ENCODE measurements at places on chromosomes 6 and 20. TPM values are rescaled to one million over a fixed set of nuclear protein-coding genes. Genes with fewer than 3 reads are reported as not detected.

The VSTM2L gene
- 10.5 TPM for total RNA-seq

The PTPRK gene
- 17.7 TPM for total RNA-seq

The BNIP5 gene
- not detected for total RNA-seq

The ISM1 gene
- total RNA-seq, result 0.43 TPM

The CLDN20 gene
- total RNA-seq, result not detected

The SLC22A3 gene
- total RNA-seq, result 41.5 TPM

The GRIK2 gene
- 0.34 TPM for total RNA-seq

The GPR63 gene
- total RNA-seq, result 0.60 TPM

The EDEM2 gene
- total RNA-seq, result 48.8 TPM

The FOXF2 gene
- total RNA-seq, result 24.4 TPM

The PAX1 gene
- total RNA-seq, result 0.05 TPM

The CST2 gene
- total RNA-seq, result 0.32 TPM

The BPIFB4 gene
- total RNA-seq, result not detected

The OLIG3 gene
- not detected for total RNA-seq

The ADAM33 gene
- 0.03 TPM for total RNA-seq

The GCNT2 gene
- 7.6 TPM for total RNA-seq

All from A549 treated with CORT108297 at 1 μM for 4 hours (cell line).